Large intestine (tissue), 12 donors: ENCODE measurements at places on chromosomes 6 and 20. TPM values are rescaled to one million over a fixed set of nuclear protein-coding genes. Genes with fewer than 3 reads are reported as not detected.

The IL17A gene
- 0.78 TPM for polyA plus RNA-seq

The ZNF341 gene
- 3.3 TPM for polyA plus RNA-seq

The TPBG gene
- polyA plus RNA-seq: 5.4 TPM

The PTK7 gene
- polyA plus RNA-seq: 35.7 TPM

The TMEM74B gene
- 58.5 TPM for polyA plus RNA-seq

The COL10A1 gene
- 0.10 TPM for polyA plus RNA-seq

GRCh38 chr6:136083540-136083939 is 166.6 kb downstream of the MTFR2 start:
- H3K27me3 ChIP-seq: no peaks in the 10 kb centered on the region
- no peaks in the 10 kb centered on the region for H3K36me3 ChIP-seq
- H3K27ac ChIP-seq: no peak overlapping the region

- peaks cover 22% of the 10 kb centered on the region for H3K36me3 ChIP-seq
- no peak overlapping the region for H3K27ac ChIP-seq
Observed at GRCh38 chr6:42260972-42261371, 43.3 kb upstream of the MRPS10 start.

DNA sequence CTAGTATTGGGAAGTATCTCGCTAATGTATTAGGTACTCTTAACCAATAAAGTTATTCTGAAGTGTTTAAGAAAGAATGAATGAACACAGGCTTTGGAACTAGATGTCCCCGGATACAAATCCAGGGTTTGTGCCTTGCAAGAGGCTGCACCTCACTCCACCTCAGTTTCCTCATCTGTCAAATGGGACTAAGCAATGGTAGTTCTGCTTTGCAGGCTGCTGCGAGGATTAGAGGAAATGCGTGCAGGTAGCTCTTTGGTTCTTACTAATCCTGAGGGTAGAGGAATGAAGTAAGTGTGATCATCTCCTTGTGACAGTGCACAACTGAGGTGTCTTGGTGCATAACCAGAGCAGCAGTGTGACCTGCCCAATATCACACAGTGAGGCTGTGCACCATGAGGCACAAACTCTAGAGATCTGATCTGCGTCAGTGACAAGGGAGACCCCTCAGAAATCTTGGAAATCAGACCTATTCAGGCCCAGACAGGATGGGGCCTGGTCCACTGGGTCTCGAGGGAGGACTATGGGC is 26.7 kb downstream of the ADA start:
- H3K4me1 ChIP-seq: no peaks in the 10 kb centered on the region
- no peak overlapping the region for H3K27ac ChIP-seq
- no peaks in the 10 kb centered on the region for H3K36me3 ChIP-seq

DNA sequence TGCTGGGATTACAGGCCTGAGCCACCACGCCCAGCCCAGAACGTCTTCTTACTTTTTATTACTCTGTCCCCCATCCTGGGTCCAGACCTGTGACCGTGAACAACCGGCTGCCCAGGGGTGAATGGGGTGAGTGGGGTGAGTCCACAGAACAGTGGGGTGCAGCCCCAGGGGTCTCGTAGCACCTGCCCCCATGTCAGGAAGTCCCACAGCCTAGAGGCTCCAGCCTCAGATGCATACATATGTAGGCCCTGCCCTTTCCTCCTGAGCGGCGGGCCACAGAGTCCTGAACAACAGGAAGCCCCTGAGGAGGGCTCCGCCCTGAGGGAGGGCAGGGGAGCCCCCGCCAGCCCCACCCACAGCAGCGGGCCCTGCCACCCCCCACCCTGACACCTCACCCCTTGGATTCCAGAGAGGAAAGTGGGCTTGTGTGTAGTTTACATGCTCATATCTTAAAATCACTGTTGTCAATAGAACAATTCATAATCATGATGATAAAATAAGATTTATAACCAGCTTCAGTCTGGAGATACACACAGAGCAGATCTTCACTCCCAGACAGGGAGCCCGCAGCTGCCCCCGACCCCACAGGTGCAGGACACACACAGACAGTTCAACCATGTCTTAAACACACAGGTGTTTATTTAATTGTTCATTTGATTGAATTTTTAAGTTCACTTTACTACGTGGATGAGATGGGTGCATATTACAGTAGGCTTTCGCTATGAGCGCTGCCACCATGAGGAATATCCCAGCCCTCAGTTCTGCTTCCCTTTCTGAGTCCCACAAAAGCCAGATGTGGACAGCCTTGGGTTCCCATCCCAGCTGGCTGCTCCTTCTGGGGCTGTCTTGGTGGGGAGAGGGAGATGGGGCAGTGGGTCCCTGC is 12.4 kb upstream of the GMEB2 start:
- H3K27ac ChIP-seq: no peak overlapping the region
- no peak overlapping the region for H3K4me3 ChIP-seq
- H3K4me1 ChIP-seq: peaks cover 8% of the 10 kb centered on the region
- H3K36me3 ChIP-seq: no peaks in the 10 kb centered on the region
- no peaks in the 10 kb centered on the region for H3K27me3 ChIP-seq
- no peak for DNase-seq

DNA sequence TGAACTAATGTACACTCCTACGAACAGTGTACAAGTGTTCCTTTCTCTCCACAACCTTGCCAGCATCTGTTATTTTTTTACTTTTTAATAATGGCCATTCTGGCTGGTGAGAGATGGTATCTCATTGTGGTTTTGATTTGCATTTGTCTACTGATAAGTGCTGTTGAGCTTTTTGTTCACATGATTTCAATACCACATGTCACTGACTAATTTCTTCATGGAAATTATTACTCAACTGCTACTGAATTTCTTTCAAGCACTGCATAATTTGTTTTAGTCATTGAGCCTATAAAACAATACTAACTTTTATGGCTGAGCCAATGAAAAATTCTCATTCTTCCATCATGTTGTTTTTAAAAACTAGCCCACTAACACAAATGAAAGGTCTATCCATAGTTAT is 115.4 kb downstream of the FRK start:
- peaks cover 13% of the 10 kb centered on the region for H3K36me3 ChIP-seq
- H3K4me1 ChIP-seq: peaks cover 3% of the 10 kb centered on the region
- no peak for DNase-seq

- no peak overlapping the region for H3K4me3 ChIP-seq
- H3K4me1 ChIP-seq: peaks cover 4% of the 10 kb centered on the region
- no peaks in the 10 kb centered on the region for H3K27me3 ChIP-seq
- DNase-seq: no peak
- no peaks in the 10 kb centered on the region for H3K36me3 ChIP-seq
- no peak overlapping the region for H3K27ac ChIP-seq
Observed at GRCh38 chr6:13188306-13188705, 140.0 kb downstream of the TBC1D7 start.

DNA sequence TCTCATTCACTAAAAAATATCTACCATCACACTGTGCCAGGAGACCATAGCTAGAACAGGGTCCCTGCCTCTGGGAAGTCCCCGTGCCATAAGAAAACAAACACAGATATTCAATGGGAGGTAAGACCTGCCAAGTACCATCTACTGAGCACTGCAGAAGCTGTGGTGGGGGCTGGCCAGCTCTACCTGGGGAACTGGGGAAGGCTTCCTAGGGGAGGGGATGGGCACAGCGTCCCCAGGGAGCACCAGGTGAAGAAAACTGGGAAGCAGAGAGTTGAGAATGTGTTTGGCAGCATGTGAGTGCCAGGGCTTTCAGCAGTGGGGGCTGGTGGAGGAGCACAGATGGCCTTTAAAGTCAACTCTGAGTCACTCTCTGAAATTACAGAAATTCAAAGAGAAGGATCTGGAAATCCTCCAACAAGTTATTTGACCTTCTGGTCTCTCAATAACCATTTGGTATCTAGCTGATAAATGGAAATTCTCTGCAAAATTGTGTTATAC is 85.2 kb downstream of the SHLD1 start:
- no peak for DNase-seq
- H3K36me3 ChIP-seq: no peaks in the 10 kb centered on the region
- H3K4me1 ChIP-seq: no peaks in the 10 kb centered on the region
- no peak overlapping the region for H3K27ac ChIP-seq
- H3K27me3 ChIP-seq: no peaks in the 10 kb centered on the region

GRCh38 chr20:32767418-32768198 is 5.4 kb downstream of the DNMT3B start:
- H3K27ac ChIP-seq: no peak overlapping the region
- no peaks in the 10 kb centered on the region for H3K27me3 ChIP-seq
- H3K36me3 ChIP-seq: no peaks in the 10 kb centered on the region
- DNase-seq: no peak

- no peaks in the 10 kb centered on the region for H3K36me3 ChIP-seq
- H3K27me3 ChIP-seq: no peaks in the 10 kb centered on the region
- H3K4me3 ChIP-seq: no peak overlapping the region
- no peak overlapping the region for H3K27ac ChIP-seq
- no peaks in the 10 kb centered on the region for H3K4me1 ChIP-seq
Observed at GRCh38 chr6:69111301-69111700, 476.2 kb downstream of the ADGRB3 start.

- no peak overlapping the region for H3K4me3 ChIP-seq
- no peak for DNase-seq
- H3K27me3 ChIP-seq: peaks cover 61% of the 10 kb centered on the region
Observed at GRCh38 chr20:62707921-62708521, 615 bp upstream of the NTSR1 start.

DNA sequence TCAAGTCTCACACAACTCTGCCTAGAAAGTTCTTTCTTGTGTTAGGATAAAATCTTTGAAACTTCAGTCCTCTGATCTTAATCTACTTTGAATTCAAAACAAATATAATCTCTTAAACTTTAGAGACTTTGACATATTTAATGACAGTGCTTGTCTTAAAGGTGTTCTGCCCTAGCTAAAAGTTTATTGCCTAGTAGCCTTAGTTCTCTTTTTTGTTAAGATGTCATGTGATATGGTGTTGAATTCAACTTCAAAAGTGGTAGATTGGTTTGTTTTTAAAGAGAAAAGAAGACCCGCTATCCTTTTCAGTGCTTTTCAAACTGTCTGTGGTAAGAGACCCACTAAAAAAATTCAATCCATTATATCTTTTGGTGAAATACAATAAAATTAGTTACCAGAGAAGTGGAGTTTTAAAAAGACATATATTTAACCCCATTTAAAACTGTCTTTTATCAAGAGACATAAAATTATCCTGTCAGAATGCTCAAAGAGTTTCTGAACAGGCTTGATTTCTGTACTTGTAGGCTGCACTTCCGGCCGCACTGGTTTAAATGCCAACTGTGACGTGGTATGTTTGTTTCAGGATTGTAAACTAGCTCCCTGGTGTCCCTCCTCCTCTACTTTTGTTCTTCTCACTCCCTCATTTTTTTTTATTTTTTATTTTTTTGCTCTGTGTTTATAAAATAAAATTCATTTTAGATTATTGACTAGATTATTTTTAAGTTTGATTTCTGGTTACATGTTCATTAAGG is 76.5 kb downstream of the QKI start:
- peak; percentile 3 for DNase-seq
- no peak overlapping the region for H3K27ac ChIP-seq
- no peaks in the 10 kb centered on the region for H3K27me3 ChIP-seq
- H3K36me3 ChIP-seq: no peaks in the 10 kb centered on the region
- no peak overlapping the region for H3K4me3 ChIP-seq

DNA sequence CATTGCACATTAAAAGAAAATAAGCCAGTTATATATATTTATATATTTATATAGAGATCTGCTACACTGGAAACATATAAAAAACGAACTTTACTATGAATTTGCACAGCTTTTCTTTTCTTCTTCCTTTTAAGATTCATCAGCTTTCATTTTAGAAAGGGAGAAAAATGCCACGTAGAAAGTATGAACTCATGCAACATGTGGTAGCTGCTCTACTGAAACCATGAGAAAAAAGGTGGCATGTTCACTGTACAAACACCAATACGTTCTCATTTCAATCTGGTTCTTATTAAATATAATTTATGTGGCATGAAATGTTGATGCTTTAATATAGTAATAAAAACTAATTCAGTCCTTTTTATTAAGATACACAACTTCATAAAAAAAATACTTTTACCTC is 68.8 kb upstream of the THEMIS start:
- no peak for DNase-seq
- peaks cover 38% of the 10 kb centered on the region for H3K36me3 ChIP-seq
- no peak overlapping the region for H3K4me3 ChIP-seq
- H3K4me1 ChIP-seq: no peaks in the 10 kb centered on the region
- no peak overlapping the region for H3K27ac ChIP-seq

DNA sequence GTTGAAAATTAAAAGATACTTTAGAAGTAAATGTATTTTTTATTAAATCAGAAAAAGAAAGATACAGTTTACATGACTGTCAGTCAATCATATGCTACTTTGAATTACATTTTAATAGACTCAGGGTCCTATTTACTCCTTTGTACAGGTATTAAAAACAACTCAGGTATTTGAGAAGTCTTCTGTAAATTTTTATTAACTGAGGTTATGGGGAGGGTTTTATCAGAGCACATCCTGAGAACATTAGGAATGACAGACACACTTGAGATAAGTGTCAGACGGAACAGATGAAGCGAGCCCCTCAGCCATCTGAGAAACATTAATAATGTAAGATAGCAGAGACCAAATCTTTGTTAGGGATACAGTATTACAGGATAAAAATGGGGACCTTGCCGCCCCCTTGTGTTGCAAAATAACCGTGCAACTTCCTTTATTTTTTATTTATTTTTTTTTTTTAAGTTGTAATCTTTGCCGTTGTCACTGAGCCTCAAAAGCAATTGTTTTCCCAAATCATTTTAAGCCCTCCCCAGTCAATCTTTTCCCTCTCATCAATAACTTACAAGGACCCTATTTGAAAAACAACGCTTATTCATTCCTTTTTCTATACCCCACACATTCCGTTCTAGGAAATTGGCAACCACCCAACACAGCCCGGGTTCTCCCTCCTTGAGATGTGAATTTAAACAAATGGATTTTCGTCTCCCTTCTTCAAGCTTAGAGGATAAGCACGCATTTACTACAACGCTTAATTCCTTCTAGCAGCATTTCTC is 126.7 kb downstream of the BCAS1 start:
- peaks cover 4% of the 10 kb centered on the region for H3K4me1 ChIP-seq
- no peak for DNase-seq
- no peaks in the 10 kb centered on the region for H3K36me3 ChIP-seq
- H3K27ac ChIP-seq: no peak overlapping the region
- no peaks in the 10 kb centered on the region for H3K27me3 ChIP-seq

- no peaks in the 10 kb centered on the region for H3K27me3 ChIP-seq
- no peaks in the 10 kb centered on the region for H3K36me3 ChIP-seq
- DNase-seq: no peak
- H3K4me3 ChIP-seq: no peak overlapping the region
- H3K4me1 ChIP-seq: no peaks in the 10 kb centered on the region
- no peak overlapping the region for H3K27ac ChIP-seq
Observed at GRCh38 chr6:19925533-19925932, 88.4 kb downstream of the ID4 start.
